HCEC 1CT (cell line): ENCODE measurements at places on chromosomes 3 and 15.
A peak's percentile ranks its signal among the peaks of the same experiment; 100 is the strongest.

DNA sequence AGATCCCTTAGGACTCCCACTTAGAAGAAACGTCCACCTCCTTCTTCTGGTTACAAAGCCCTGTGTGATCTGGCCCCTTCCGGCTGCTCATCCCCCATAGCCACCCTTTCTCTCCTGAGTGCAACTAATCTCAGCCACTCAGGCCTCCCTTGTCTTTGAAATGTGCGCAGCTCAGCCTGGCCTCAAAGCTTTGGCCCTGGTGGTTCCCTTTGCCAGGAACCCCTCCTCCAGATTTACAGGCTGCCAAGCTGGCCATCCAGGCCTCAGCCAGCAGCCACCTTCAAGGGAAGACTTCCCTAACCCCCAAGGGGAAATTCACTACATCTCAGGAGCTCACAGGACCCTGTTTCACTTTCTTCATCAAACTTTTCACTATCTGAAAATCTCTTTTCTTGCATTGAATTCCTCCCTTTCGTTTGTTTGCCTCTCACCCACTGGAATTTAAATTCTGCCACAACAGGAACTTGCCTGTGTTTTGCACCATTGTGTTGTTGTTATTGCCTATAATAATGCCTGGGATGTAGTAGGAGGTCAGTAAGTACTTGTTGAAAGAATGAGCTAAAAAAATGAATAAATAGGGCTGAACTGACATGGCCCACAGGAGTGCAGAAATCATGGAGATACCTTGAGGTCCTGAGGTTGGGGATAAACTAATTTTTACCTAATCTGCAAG, 109.5 kb upstream of the PFN2 start:
- no peak for DNase-seq

GRCh38 chr15:92112180-92112579, 258.7 kb downstream of the SLCO3A1 start:
- DNase-seq, result no peak

DNA sequence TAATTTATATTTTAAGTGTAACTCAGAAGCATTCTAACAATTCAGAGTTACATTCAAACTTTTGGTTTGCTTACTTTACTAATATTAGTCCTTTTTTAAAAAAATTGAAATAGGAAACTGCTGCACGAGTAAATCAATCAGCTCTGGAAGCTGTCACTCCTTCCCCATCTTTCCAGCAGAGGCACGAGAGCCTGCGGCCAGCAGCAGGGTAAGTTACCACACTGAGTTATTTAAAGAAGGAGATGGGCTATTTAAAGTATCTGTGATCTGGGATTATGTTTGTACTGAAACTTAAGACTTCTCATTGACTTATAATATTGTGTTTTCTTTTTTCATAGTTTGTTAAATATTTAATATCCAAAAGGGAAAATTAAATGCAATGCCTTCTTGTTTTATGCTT, 29.3 kb downstream of the APPL1 start:
- DNase-seq, result no peak

DNA sequence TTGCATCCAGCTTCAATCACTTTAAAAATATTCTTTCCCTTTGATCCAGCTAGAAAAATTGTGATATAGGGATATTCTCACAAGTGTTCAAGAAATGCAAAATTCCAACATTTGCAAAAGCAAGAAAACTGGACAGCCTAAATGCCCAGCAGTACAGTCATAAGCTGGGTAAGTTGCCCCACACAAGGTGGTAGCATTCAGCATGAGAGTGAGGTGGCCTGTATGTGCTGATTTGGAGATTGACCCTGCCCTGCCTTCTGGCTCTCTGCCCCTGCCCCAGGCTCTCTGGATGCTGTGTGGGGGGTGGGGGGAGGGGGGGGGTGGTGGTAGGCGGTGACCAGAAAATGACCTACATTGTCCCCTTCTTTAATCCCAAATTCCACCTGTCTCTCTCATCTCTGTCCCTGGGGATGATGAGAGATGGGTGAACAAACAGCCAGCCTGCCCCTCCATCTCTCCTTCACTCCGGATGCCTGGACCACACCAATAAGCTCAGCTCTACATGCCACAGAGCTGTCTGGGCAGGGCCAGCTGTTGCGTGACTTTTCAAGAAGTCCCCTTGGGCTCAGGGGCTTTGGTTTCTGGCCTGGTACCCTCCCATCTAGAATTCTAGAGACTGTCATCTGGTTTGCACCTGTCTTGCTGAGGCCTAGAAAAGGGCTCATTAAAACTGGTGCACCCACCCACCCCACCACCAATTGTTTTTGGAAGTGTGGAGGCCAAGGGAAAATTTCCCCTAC, 42.2 kb downstream of the SLC28A1 start:
- DNase-seq, result no peak

- DNase-seq, result no peak
Observed at GRCh38 chr3:38599886-38600285, 49.6 kb downstream of the SCN5A start.

DNA sequence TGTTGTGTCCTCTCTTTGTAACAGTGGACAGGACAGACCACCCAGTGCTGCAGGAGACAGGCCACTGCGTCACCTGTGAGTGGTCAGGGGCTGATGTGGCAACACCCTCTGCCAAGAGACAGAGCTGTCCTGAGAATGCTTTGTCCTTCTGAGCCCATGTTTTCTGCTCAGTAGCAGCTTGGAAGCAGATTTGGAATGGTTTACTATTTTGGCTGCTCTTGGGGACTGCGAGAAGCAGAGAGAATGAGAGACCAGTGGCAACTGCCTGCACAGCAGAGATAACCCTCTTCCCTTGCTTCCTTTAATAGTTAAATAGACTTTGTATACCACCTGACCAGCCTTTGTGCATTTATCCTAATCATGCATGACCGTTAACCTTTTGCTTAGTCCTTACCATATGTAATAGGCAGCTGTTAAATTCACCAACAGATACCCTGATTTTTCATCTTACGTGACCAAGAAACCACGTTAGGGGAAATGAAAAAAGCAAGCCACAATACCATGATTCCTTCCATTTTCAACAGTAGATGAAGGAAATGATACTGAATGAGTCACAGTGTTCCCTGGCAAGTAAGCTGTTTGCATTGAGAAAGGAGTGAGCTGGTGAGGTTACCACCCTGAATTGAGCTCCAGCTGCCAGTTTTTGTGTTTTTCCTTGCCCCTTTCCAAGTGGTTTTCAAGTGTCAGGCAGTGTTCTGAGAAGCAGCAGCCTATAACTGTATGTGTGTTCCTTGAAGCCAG, 35.5 kb downstream of the B3GALNT1 start:
- peak; percentile 32 for DNase-seq

DNA sequence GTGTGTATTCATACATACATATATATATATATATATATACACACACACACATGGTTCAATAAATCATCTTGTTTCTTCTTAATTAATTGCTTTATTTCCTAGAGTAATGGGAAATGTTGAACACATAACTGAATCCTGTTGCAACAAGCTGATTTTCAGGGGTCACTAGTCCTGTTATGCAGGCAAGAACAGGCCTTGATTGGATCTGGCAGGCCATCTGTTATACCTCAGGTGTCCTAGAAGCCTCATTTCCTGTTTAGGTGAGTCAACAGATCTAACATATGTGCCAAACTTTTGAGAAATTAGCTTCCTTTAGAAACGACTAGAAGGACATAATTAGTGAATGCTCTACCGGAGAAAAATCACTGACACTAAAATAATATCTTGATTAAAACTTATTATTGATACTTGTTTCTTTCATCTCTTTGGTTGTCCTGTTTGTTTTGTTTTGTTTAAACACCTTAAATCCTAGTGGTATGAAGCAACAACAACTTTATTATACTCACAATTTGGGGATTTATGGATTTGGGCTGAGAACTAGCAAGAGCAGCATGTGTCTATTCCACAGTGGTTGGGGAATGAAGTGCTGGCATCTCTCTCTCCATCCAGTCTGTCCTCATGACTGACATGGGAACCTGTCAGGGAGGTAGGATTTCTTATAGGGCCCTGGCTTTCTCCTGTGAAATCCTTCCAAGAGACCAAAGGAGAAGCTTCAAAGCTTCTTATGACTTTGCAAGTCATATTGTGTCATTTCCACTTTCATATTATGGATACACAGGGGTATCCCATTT, 552.6 kb downstream of the NSUN3 start:
- no peak for DNase-seq

DNA sequence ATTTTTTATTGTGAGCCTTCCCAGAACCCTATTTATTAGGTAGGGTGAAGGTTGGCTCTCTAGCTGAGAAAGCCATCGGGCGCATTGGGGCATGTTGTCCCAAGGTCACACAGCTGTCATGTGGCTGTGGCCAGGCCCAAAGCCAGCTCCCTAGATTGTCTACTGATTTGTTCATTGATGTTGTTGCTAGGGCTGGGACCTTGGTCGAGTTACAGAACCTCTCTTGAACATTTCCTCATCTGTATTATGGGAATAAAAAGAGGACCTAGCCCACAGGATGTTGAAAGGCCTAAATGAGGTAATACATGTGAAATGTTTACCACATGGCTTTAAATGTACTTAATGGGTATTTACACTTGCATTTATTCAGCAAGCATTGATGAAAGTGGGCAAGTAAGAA, 252.5 kb downstream of the SUCLG2 start:
- DNase-seq, result no peak

- DNase-seq, result no peak
Observed at GRCh38 chr3:43539321-43539720, 82.5 kb downstream of the ANO10 start.

DNA sequence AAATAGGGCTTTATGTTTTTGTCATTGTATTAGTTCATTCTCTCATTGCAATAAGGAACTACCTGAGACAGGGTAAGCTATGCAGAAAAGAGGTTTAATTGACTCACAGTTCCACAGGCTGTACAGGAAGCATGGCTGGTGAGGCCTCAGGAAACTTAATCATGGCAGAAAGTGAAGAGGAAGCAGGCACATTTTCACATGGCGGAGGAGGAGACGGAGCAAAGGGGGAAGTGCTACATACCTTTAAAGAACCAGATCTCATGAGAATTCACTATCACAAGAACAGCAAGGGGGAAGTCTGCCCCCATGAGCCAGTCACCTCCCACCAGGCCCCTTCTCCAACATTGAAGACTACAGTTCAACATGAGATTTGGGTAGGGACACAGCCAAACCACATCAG, 25.6 kb downstream of the CEP63 start:
- DNase-seq, result no peak

DNA sequence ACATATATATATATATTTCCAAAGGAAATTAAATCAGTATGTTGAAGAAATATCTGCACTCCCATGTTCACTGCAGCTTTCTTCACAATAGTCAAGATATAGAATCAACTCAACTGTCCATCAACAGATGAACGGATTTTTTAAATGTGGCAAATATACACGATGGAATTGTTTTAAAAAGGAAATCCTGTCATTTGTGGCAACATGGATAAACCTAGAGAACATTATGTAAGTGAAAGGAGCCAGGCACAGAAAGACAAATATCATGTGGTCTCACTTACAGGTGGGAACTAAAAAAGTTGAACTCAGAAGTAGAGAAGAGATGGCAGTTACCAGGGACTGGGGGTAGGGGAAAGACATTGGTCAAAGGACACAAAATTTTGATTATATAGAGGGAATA, 253.7 kb downstream of the ULK4 start:
- no peak for DNase-seq

DNA sequence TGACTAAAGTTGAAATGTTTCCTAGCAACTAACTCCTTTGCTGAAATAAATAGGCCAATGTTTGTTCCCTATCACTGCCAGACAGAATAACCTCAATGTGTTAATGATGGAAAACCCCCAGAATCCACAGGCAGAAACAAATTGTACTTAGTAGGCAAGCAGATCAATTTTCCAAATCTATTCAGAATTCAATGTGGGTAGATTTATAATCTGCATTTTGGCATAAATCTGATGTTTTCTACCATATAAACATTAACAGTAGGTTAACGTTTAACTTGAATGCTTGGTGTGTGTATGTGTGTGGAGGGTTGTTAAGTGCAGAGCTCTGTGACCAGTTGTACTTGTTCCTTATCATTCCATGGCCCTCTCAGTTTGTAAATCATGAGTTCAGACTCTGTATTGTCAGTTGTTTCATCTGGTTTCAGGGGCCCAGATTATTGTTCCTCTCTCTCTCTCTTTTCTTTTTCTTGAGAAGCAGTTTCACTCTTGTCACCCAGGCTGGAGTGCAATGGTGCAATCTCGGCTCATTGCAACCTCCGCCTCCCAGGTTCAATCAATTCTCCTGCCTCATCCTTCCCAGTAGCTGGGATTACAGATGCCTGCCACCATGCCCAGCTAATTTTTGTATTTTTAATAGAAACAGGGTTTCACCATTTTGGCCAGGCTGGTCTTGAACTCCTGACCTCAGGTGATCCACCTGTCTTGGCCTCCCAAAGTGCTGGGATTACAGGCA, 32.8 kb downstream of the PLSCR1 start:
- no peak for DNase-seq

DNA sequence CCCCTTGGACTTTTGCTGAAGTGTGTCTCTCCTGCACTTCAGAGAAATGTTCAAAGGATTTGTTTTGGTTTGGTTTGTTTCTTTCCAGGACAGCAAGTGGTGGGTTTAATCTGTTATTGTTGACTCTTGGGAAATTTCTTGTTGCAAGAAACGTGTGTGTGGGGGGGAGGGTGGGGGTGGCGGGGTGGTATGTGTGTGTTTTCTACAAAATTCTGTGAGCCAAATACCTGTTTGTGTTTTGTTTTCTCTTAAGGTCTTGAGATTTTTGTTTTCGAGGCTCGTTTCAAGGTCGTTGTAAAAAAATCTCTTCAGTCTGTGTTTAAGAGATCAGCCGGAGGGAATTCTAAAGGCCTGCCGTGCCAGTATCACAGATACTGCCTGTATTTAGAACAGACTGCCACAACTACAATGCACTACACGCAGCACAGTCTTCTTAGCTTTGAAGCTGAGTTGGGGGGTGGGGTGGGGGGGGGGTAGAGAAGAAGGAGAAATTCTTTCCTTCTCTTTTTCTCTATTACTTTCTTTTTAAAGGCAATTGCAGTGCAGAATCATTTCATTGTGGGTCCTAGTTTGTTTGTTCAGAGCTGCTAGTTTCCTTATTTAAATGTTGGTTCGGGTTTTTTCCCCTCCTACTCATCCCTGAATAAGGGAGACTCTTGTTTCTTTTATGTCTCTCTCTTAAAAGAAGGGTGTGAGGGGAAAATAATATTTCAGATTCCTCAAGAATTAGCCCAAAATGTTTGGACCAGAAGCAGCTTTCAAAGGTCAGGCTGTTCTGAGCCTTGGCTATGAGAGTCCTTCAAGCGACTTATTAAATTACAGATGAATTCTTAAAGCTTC, 1.4 kb upstream of the BCL6 start:
- peak; percentile 11 for DNase-seq

- DNase-seq, result no peak
Observed at GRCh38 chr15:29032751-29033150, 147.0 kb downstream of the APBA2 start.

GRCh38 chr3:144141496-144141895, 169.9 kb downstream of the DIPK2A start:
- no peak for DNase-seq

GRCh38 chr3:101351829-101352228, 31.5 kb upstream of the IMPG2 start:
- DNase-seq, result peak; percentile 27

- peak; percentile 44 for DNase-seq
Observed at GRCh38 chr3:29746163-29746760, 465.4 kb downstream of the RBMS3 start.

DNA sequence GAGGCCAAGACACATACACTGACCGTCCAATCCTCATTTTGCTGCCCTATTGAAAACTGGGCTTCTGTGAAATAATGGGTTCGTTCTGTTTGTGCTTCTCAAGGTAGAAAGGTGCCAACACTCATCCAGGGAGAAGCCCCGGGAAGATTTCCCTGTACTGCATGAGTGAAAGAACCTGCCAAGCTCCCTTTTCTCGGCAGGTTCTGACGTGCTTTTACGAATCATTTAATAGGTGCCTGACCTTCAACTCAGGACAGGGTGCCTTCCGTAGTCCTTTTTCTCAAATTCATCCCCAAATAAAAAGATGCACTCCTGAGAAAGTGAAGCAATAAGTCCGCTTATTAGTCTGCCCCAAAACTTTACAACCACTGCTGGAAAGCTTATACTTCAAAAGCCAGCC, 64.2 kb downstream of the B3GNT5 start:
- DNase-seq, result no peak
